ENCODE measurements at places on chromosomes 4 and X.

GRCh38 chr4:107689912-107690587 lies 30.0 kb downstream of the PAPSS1 start:
- no peak for DNase-seq

- DNase-seq = no peak
Measured at GRCh38 chr4:6128221-6128850, 72.0 kb downstream of the JAKMIP1 start.

GRCh38 chrX:76555816-76556215 lies 128.3 kb downstream of the MAGEE1 start:
- DNase-seq = no peak

DNA sequence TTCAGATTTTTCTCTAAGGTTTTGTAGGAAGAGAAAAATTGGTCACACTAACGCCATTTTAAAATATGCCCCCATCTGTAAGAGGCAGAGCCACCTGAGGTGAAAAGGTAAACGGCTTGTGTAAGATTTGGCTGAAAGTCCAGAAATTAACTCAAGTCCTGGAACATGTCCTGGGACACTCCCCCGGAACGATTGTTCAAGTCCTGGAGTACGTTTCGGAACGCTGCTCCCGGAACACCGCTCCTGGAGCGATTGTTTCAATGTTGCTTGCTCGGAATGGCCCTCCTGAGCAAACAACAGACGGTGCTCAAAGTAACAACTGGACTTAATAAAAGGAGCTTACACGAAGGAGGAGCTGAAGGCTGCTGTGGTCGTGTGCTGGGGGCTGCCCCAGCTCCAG lies 796.5 kb upstream of the SLIT2 start:
- no peak for DNase-seq

DNA sequence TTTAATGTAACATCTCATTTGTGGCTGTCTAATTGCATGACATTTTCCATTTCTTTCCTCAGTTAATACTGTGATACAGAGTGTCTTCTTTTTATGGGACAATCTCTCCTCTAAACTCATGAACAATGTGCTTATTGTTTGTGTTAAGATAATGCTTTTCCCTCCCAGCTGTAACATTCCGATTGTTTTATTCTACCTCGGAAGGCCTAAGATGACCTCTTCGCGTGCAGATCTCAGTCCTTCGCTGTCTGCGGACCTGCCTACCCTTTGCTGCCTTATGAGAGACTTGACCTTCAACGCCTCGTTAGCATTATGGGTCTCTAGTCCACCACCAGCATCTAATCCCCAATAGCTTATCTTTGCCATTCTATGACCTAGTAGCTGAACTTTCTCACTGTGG lies 29.8 kb upstream of the ZFP42 start:
- DNase-seq = no peak

GRCh38 chrX:5842601-5843000 lies 386.1 kb downstream of the NLGN4X start:
- DNase-seq = no peak

- no peak for DNase-seq
Measured at GRCh38 chrX:153740631-153741222, 16.1 kb downstream of the ABCD1 start.

DNA sequence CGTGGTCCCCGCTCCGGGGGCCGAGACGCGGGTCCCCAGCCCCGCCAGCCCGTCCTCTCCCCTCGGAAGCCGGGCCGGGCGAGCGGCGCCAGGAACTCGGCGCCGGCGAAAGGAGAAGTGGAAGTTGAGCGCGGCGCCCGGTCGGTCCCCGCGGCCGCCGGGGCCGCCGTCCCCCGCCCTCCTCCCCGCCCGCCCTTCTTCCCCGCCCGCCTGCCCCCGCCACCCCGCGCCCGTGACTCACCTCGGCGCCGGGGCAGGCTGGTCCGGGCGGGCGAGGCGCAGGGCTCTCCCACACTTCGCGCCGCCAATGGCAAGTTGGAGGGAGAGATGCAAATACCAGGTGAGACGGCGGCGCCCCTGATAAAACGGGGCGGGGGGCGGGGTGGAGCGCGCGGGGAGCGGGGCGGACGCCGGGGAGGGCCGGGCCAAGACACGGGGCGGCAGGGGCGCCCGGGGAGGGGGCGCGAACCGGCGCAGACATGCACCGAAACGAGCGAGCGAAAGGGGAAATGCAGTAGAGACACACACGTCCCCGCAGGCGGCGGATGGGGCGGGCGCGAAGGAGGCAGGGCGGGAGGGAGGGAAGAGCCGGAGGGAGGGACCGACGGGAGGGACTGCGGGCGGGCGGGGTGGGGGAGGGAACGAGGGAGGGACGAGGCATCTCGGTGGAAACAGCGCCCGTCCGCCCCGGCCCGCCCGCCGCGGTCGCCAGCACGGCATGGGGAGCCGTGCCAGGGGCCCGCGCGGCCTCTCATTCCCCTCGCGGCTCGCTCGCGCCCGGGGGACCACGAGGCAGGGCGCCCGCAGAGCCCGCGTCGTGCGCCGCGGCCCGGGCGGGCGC lies at the start of gene ELF4:
Gene ELF4 (minus strand): TSS at position 119 of the 841 bp plus-strand sequence. CDS start 29,167 bp downstream, outside the sequence.
- no peak for DNase-seq

- DNase-seq = no peak
Measured at GRCh38 chr4:65046192-65047133, 623.8 kb downstream of the EPHA5 start.

- no peak for DNase-seq
Measured at GRCh38 chr4:55381502-55381901, 14.3 kb upstream of the TMEM165 start.

DNA sequence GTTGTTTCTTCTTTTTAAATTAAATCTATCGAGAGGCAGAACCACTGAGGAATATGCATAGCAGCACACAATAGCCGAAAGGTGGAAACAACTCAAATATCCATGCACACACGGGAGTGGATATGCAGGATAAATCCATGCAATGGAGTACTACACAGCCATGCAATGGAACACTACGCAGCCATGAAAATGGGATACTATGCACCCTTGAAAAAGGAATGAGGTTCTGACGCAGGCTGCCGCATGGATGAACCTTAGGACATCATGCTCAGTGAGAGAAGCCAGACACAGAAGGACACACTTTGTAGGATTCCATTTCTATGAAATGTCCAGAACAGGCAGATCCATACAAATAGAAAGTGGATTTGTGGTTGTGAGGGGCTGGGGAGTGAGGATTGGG lies 18.4 kb upstream of the P2RY8 start:
- DNase-seq = no peak
